HT1080 (cell line): ENCODE measurements at places on chromosomes 7 and 10.

DNA sequence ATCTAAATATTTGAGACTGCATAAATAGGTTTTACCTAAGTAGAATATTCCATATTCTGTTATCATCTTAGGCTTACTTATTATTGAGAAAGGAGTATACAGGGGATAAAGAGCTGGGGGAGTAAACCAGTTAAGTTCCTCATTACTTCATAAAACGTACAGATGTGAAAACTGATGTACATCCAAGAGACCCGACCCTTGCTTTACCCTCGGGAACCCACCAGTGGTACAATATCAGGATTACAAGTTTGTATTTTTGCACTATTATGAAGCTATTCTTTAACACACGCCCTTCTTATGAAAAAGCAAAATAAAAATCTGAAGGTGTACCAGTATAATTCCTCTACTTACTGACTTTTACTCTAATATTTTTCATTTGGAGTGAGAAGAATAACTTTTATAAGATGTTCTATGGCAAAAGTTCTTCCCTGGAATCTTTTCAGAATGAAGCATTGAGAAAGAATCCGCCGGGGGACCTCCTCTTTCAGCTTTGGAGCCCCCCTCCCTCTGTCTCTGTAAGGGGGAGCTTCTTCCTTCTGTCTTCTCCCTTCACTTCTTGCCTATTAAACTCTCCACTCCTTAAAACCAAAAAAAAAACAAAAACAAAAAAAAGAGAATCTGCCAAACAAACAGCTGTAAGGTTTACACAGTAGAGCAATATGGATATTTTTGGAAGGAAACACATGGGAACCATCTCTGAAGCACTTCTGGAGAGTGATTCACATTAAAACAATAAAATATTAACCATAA, 550.0 kb downstream of the TNS3 start:
- no peak for DNase-seq

- DNase-seq: no peak
These were observed 37.3 kb upstream of the TMEM254 start for GRCh38 chr10:80041162-80041561.

GRCh38 chr10:116978901-116979300, 26.1 kb downstream of the SHTN1 start:
- no peak for DNase-seq

DNA sequence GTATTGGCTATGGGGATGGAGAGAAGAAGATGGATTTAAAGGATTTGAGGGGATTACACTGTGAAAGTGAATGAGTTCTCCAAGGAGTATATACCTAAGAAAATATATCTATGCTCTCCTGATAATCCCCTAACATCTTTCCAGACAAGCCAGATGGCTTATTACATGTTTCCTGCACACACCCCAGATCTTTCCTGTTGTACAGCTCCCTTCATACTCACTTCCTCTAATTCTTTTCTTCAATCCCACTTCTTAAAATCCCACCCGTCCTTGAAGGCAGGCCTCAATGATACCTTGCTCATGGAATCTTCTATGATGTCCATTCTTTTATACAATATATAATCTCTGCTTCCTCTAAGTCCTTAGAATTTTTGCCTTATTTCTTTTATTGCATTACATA, 317.2 kb upstream of the DGKB start:
- no peak for DNase-seq

DNA sequence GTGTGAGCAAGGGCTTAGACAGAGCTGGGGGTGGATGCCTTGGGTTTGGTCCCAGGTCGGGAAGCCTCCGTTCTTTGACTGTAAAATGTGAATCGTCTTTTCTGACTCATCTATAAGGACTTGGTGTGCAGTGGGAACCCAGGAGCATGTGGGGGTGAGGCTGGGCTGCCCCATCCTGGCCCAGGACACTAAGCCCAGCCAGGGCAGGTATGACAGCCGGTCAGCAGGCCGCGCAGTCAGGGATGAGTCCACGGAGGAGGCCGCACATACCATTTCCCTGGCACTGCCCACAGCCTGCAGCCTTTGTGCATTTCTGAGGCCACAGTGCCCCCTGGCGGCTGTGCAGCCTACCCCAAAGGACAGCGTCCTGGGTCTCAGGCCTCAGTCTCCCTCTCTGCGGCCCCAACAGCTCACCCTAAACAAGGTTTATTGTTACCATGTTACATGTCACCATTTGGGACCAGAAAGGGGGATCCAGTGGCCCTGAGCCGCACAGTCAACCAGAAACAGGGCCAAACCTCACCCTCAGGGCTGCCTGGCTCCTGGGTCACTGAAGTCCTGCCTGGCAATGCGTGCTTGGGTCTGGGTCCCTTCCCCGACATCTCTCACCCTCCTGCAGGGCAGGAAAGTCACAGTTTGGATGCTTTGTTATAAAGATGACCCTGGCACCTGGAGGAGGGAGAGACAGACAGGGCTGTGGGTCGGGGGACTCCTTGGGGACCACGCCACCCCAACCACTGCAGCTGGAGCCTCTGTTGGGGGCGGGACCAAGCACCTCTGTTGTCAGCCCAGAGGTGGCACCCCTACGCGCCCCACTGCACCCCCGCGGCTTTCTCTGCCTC, 14.4 kb upstream of the SH2B2 start:
- DNase-seq: peak; percentile 60
